ENCODE measurements at places on chromosomes 13 and 19. TPM values are rescaled to one million over a fixed set of nuclear protein-coding genes. Genes with fewer than 3 reads are reported as not detected.

The CD70 gene
- total RNA-seq = 4.0 TPM

The KCNN4 gene
- total RNA-seq = 8.7 TPM

The ONECUT3 gene
- under 0.01 TPM for total RNA-seq

The LGALS4 gene
- 1.1 TPM for total RNA-seq

The MCF2L gene
- total RNA-seq = 13.0 TPM

The FXYD1 gene
- total RNA-seq = 3.2 TPM

The POSTN gene
- 103 TPM for total RNA-seq

The ATP8B3 gene
- total RNA-seq = 1.3 TPM

The BRME1 gene
- total RNA-seq = 1.5 TPM

The QPCTL gene
- total RNA-seq = 3.1 TPM

The GJB2 gene
- total RNA-seq = 9.3 TPM

The PODNL1 gene
- 0.09 TPM for total RNA-seq

The ZNF699 gene
- 4.5 TPM for total RNA-seq

The GIPR gene
- 0.14 TPM for total RNA-seq

The NFKBIB gene
- total RNA-seq = 12.6 TPM

Data from thymus (tissue), 14 donors.